ENCODE measurements at places on chromosomes 6 and 20.

- no peak for DNase-seq
These were observed 147.2 kb downstream of the SYCP2 start for GRCh38 chr20:59785986-59786795.

DNA sequence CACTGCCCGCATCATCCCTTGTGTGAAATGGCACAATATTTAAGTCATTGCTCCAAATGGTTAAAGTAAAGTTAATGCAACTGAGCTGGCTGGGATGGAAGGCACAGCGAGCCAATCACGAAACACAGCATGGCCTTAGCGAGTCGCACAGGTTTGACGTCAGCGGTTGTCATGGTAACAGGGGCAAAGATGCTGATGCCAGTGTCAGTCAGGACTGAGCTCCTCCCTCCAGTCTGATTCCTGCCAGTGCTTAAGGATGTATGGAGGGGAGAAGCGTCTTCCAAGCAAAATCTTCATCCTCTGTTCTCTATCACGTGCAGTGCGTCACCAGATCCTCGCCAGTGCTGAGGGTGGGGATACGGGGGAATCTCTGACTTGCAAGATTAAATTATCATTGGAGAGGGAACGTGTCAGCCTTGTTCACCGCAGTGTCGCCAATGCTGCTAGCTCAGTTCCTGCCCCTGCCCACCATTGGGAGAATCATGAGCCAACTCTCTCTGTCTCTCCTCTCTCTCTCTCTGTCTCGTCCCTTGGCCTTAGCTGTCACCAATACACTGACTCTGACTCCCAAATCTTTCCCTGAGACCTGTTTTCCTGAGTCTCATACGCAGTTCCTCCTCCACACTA, 24.5 kb downstream of the TSPYL4 start:
- peak; percentile 29 for DNase-seq

DNA sequence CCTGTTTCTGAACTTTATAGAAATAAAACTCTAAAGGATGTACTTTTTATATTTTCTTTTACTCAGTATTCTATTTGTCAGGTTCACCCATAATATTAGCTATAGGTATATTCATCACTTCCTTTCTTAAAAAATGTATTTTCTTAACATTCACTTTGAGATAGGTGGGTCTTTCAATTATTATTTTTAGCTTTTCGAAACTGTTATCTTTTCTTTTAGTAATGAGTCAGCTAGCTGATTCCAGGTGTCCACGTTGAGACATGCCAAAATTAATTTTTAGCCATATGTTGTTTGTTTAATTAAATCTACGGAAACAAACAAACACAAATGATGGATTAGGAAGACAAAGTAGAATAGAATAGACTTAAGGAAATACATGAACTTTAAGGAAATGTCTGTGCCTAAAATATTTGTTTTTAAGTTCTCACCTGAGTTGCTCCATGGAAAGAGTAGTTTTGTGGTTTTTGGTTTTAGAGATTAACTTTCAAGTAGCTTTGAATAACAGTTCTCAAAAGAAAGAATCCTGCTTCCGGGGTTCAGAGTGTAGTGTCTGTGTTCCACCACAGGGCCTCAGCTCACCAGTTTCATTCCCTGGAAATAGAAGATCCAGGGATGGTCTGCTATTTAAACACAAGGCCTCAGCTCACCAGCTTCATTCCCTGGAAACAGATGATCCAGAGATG, 435.0 kb downstream of the HAO1 start:
- no peak for DNase-seq

DNA sequence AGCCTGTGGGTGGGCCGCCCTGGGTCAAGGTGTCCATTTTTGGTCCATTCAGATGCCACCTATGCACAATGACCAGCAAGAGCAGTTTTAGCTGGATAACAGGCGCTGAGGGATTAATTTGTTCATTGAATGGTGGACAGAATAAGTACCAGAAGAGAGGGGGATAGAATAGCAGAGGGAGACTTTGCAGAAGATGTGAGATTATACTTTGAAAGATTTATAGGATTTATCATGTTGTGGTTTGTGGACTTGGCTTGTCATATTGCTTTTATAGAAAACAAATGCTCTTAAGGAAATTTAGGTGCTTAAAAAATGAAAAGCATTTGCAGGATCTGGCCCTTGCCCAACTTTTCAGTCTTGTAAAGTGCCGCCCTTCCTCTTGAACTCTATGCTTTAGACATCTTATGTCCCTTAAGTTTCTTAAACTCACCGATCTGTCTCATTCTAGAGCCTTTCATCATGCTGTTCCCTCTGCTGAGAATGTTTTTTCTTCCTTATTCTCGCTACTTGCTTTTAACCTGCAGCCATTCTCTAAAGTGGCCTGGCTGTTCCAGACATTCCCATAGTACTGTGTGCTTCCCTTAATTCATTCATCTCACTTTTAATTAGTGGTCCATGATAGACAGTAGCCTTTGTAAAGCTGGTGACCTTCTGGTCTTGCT, 42.5 kb downstream of the CD109 start:
- peak; percentile 13 for DNase-seq

DNA sequence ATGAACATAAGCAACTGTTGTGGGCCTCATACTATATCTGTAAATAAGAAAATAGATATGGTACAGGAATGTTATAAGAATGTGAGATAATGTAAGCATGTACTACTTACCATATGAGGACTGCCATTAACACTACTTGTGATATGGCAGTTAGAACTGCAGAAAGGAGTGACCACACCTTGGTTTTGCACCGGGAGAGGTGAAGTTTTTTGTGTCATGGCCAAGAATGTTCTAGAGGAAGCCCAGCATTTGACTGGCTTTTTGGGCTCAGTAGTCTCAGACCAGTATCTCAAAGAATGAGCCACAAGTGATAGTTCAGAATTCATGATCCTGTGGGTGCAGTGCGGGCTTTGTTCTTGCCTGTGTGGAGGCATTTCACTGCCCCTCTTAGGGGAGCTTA, 123.5 kb downstream of the CLIC5 start:
- no peak for DNase-seq

GRCh38 chr20:10129749-10130148, 88.9 kb upstream of the SNAP25 start:
- no peak for DNase-seq

DNA sequence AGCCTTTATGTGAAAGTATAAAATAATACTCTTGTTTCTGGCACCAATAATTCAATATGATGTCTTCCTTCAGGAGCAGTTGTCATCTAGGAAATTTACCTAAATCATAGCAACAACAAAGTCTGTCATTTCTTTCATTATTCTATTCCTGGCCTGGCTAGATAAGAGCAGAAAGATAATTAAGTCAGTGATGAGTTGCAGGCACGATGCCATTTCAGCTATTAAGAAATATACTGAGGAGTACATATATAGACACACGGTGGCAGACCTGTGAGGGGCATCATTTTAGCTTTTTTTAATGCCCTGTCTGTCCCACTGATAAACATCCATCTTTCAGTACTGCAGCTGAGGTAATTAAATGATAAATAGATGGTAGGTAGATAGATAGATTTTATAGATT, 756.1 kb upstream of the EPHA7 start:
- no peak for DNase-seq

GRCh38 chr6:159430323-159430722, 261.1 kb downstream of the FNDC1 start:
- no peak for DNase-seq

- DNase-seq: no peak
These were observed 222.0 kb upstream of the SGK1 start for GRCh38 chr6:134539865-134540323.

DNA sequence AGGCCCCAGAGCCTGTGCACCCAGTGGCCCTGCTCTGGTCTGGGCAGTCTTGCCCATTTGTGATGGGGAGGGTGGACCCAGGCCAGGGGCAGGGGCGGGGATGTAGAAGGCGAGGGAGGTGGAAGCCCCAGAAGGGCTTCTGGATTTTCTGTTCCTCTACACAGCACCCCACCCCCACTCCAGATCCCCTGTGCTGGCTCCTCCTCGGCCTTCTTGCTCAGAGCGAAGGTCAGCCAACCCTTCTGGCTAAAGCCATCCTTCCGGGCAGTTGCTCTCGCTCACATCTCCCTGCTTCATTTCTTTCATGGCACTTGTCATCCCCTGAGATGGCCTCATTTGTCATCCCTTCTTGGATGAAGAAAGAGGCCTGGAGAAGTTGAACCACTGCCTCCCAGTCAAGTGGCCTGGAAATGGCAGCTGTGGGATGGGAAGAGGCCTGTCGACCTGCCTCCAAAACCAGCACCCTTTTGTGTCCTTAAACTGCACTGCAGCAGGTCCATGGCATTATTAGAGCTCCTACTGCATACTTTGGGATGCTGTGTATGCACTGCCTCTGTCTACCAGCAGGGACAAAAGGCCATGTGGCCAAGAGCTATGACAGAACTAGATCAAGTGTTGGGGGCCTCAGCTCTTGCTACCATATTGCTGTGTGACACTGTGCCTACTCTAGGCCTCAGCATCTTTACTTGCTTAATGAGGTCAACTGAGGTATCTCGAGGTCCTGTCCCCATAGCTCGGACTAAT, 19.9 kb downstream of the PEDS1 start:
- no peak for DNase-seq

- DNase-seq: no peak
These were observed 59.5 kb upstream of the RSPO3 start for GRCh38 chr6:127058936-127059335.

DNA sequence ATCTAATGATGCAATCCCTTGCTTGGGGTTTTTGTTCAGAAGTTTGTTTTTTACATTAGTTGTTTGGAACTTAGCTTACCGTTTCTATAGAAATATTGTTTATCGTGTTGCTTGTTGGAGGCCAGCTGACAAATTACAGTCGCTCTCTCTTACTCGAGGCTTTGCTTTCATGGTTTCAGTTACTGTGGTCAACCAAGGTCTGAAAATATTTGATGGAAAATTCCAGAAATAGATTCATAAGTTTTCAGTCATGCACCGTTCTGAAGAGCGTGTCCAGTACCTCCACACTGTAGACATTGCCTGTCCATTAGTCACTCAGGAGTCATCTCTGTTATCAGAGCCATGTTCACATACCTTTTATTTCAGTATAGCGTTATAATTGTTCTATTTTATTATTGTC, 47.9 kb downstream of the DEK start:
- no peak for DNase-seq

GRCh38 chr6:52994031-52994838, 849 bp downstream of the GSTA4 start:
- DNase-seq: peak; percentile 38

GRCh38 chr20:61940976-61941720, 124.5 kb downstream of the TAF4 start:
- no peak for DNase-seq

- no peak for DNase-seq
These were observed 93.5 kb downstream of the MAP3K7 start for GRCh38 chr6:90493332-90493731.

DNA sequence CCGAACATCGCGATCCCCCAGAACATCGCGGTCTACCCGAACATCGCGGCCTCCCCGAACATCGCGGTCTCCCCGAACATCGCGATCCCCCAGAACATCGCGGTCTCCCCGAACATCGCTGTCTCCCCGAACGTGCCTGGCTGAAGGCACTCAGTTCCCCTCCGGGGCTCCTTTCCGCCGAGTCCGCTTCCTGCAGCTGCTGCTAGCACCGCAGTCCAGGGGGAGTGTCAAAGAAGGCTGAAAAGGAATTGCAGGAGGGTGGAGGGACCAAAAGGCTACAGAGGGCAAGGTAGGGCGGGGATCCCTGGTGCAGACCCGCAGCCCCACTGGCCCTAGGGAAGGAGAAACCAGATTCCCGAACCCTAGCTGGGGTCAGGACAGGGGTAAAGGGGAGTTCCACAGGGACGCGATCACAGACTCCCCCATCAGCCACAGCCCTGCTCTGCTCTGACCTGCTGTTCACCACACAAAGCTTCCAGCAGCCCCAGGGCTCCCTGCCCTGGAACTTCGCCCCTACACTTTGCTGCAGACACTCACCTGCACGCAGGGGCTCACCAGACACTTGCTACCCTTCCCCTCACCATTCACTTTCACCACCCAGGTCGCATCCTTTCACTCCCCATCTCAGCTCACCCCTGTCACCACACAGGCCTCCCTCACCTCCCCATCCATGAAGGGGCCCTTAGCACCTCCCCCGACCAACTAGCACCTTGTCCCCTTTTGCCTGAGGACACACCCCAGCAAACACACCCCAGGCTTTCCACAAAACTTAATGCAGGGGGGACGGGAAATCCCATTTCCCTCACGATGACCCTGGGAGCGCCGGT, 1.7 kb downstream of the ULBP1 start:
- peak; percentile 13 for DNase-seq

DNA sequence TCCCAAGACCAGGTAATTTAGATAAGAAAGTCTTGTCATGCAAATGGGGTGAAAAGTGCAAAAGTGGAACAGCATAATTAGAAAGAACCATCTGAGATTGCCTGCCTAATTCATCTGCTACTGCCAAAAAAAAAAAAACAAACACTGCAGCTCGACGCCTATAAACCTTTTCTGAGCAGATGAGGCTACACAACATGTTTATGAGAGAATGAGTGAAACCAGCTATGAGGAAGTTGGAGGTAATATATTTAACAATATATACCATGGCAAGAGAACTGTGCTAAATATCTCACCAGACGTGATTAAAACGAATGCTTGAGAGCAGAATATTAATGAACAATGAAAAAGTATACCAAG, 50.0 kb downstream of the LAMA4 start:
- no peak for DNase-seq

Measured in erythroblast (primary cell).